B cell (primary cell): ENCODE measurements at places on chromosomes 2 and 18. TPM values are rescaled to one million over a fixed set of nuclear protein-coding genes. Genes with fewer than 3 reads are reported as not detected.

Gene PCARE
- total RNA-seq = not detected in 2 replicates

Gene NCK2
- 64.2 and 71.6 TPM in 2 replicates for total RNA-seq

Gene EPB41L3
- total RNA-seq = 0.57 and 1.8 TPM in 2 replicates

Gene NAT8
- not detected in 2 replicates for total RNA-seq

Gene TUBA3E
- not detected in 2 replicates for total RNA-seq

Gene ATG16L1
- 69.9 TPM in 2 replicates for total RNA-seq

Gene TNS1
- total RNA-seq = 0.53 and 0.86 TPM in 2 replicates

Gene ATL2
- 69.0 and 78.0 TPM in 2 replicates for total RNA-seq

Gene ASB18
- total RNA-seq = not detected in 2 replicates

Gene REG1B
- total RNA-seq = not detected in 2 replicates

Gene SERPINB2
- 1.4 and 1.7 TPM in 2 replicates for total RNA-seq

Gene ABCG5
- not detected in 2 replicates for total RNA-seq

Gene ERMN
- total RNA-seq = 11.9 and 12.6 TPM in 2 replicates

Gene RAD51AP2
- total RNA-seq = not detected in 2 replicates

Gene DHRS9
- total RNA-seq = 0.25 TPM in 1 of 2 replicates, not detected in the other

Gene PROKR1
- not detected in 2 replicates for total RNA-seq

Gene PLCL1
- 0.07 and 0.12 TPM in 2 replicates for total RNA-seq

Gene STARD6
- not detected in 2 replicates for total RNA-seq

Gene CGREF1
- not detected in 2 replicates for total RNA-seq

Gene TMEM169
- 0.84 and 1.2 TPM in 2 replicates for total RNA-seq

Gene SP140
- total RNA-seq = 411 and 424 TPM in 2 replicates

Gene RAPH1
- 0.05 TPM in 1 of 2 replicates, not detected in the other for total RNA-seq

Gene DTNA
- total RNA-seq = not detected in 2 replicates

Gene PTGR3
- 30.2 and 32.6 TPM in 2 replicates for total RNA-seq

Gene ALPI
- total RNA-seq = not detected in 2 replicates

Gene ERBB4
- not detected in 2 replicates for total RNA-seq

Gene CCDC138
- total RNA-seq = 11.4 and 16.3 TPM in 2 replicates

Gene SRD5A2
- not detected in 2 replicates for total RNA-seq

Gene NEU2
- total RNA-seq = not detected in 2 replicates

Gene SEMA4F
- total RNA-seq = 18.9 and 19.3 TPM in 2 replicates

Gene CPS1
- total RNA-seq = 0.17 and 0.25 TPM in 2 replicates

Gene REEP1
- not detected in 2 replicates for total RNA-seq

Gene TUBB8B
- total RNA-seq = 0.49 and 0.95 TPM in 2 replicates

Gene TGFA
- total RNA-seq = not detected in 2 replicates

Gene FAM228A
- total RNA-seq = 0.27 TPM in 1 of 2 replicates, not detected in the other

Gene CFAP221
- not detected in 2 replicates for total RNA-seq

Gene FOXI3
- total RNA-seq = not detected in 2 replicates

Gene ABCG8
- not detected in 2 replicates for total RNA-seq
